ENCODE measurements at places on chromosomes 12 and 14.

DNA sequence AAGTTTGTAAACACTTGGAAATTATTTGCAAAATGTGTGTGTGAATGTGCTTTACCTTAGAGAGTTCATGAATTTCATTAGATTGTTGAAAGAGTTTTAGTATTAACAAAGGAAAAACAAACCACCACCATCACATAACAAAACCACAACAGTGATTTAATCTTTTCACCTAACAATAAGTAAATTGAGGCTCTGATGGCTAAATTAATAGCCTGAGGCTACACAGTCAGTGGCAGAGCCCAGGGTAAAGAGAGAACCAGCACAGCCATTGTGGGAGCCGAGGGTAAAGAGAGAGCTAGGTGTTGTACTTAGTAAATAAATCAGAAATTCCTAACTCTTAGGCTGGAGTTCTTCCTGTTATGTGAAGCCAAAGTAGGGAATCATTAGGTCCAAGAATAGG lies 51.2 kb upstream of the CAPRIN2 start:
- no peak for DNase-seq

- DNase-seq = no peak
These were observed 65.0 kb downstream of the DIO3 start for GRCh38 chr14:101626331-101626730.

GRCh38 chr14:59753512-59753911 lies 117.1 kb downstream of the RTN1 start:
- DNase-seq = no peak

DNA sequence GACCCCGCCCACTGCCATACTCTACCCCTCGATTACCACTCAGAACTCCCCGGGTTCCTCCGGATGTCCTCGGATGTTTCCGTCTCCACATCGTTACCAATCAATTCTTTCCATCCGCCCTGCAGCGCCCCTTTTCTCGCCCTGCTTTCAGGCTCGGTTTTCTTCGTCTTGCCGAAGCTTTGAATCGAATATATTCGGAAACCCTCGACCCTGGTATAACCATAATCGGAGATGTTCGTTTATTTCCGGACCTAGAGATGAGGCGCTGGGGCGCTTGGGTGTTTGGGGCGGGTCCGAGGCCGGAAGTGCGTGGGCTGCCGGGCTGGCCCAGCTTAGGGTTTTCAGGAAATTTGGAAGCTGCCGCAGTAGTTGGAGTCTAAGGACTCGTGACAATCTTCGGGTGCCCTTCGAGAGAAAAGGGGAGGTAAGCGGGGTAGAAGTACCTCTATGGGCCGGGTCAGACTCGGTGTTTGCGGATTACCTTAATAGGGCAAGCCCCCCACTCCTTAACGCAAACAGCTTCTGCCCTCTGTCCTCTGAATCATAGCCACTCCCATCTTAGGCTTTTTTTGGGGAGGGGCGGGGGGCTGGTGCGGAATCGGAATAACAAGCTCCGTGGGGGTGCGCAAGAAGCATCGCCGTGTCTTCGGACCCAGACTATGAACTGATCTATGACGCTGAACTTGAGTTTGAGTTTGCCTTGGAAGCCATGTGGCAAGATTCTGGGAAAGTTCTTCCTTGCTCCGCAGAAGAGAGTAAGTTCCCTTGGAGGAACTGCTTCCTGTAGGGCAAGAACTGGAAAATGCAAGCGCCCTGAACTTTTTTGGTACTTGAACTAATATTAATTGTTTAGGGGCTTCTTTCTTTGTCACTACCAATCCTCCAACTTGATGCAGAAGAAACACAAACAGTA lies at the start of gene C14orf119:
C14orf119 (plus strand) TSS at position 310 of the 913 bp plus-strand sequence. CDS start 2,154 bp downstream, outside the sequence.
- peak; percentile 97 for DNase-seq

- no peak for DNase-seq
These were observed 1.2 kb downstream of the DUSP16 start for GRCh38 chr12:12561371-12562015.

DNA sequence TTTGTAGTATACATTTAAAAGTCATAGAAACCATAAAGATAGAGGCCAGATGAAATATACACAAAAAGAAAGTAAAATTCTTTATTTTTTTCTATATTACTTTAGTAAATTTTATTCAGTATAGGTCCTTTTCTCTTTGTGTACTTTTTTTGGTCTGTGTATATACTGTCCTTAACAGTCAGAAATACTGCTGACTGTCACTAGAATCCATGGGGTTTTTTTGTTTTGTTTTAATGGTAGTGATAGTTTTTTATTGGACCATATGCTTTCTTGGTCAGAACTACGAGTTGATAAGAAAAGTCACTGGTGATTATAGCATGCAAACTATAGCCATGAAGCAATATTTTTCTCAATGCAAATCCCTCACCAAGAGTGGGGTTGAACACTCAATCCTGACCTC lies 165.4 kb downstream of the FOXA1 start:
- no peak for DNase-seq

- DNase-seq = no peak
These were observed 44.9 kb downstream of the SYNE2 start for GRCh38 chr14:63897721-63898163.

GRCh38 chr12:51850081-51850964 lies 1.8 kb upstream of the FIGNL2 start:
- no peak for DNase-seq

DNA sequence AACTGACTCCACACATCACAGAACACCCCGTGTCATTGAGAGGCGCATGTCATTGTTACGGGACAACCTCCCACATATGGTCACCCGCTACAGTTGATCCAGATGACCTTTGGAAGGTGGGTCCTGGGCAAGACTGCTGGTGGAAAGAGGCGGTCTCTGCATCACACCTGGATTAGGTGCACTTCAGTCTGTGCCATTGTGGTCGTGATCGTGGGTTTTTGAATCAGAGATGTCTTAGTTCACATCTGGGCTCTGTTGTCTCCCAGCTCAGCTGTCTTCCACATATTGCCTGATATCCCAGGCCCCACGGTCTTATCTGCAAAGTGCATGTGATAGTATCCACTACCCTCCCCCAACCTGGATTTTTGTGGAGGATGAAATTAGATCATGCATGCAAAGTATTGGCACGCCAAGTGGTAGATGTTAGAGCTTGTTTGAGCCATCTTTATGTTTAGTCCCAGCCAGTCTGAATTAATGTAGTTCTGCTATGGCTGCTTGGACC lies 208.7 kb upstream of the FOXN3 start:
- DNase-seq = no peak

DNA sequence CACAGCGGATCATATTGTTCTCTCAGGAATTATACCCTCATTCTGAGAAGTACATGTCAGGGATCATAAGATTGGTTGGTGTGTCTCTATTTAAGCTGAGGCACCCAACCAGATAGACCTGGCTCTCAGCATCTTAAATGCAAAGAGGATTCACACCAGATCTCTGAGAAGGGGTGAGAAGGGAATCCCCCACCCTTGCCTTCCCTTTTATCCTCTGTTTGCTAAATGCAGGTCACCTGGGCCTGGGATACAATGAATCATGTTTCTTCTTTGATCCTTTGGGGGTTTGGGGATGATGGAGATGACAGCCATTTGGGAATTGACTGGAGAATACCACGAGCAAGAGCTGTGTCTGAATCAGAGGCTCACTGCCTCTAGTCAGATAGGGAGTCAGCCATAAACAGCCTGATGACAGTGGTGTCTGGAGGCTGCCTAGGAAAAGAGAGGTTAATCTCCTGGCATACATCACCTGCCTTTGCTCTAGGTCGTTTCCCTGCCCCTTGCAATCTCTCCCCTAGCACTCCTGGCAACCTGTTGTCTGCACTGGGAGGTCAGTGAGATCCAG lies 11.2 kb upstream of the PDE1B start:
- no peak for DNase-seq

DNA sequence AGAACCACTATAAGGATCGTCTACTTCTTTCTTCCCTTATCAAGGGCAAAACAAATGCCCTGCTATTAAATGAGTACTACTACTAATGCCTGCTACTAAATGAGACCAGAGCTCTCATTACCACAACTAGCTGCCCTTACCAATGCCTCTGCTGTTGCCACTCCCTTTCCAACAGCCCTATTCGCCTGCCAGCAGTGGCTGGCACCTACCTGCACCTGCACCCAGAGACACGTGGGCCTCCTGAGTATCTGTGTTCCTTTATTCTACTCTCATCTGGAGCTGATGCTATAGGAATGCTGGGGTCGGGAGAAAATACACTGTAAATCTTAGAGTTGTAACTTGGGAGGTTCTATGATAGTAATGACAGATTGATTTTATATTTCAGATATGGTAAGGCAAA lies 174.7 kb downstream of the SLC2A13 start:
- no peak for DNase-seq

DNA sequence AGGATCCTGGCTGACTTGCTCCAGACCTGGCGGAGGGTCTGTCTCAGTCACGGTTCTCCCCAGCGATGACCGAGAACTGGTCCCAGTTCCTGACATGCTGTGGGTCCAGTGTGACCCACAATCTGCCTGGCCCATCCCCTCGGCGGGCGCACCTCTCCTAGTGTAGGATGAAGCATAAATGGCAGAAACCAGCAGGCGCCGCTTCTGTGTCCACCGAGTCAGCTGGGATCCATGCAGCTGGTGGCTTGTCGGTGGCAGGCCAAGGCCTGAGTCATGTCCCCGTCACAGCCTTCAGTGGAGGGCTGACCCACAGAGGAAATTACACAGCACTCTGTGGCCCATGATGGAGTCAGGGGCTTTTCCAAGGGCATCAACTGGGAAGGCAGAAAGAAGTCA lies 38.5 kb downstream of the NFKBIA start:
- no peak for DNase-seq

GRCh38 chr14:93744176-93744575 lies 44.1 kb downstream of the PRIMA1 start:
- DNase-seq = no peak

DNA sequence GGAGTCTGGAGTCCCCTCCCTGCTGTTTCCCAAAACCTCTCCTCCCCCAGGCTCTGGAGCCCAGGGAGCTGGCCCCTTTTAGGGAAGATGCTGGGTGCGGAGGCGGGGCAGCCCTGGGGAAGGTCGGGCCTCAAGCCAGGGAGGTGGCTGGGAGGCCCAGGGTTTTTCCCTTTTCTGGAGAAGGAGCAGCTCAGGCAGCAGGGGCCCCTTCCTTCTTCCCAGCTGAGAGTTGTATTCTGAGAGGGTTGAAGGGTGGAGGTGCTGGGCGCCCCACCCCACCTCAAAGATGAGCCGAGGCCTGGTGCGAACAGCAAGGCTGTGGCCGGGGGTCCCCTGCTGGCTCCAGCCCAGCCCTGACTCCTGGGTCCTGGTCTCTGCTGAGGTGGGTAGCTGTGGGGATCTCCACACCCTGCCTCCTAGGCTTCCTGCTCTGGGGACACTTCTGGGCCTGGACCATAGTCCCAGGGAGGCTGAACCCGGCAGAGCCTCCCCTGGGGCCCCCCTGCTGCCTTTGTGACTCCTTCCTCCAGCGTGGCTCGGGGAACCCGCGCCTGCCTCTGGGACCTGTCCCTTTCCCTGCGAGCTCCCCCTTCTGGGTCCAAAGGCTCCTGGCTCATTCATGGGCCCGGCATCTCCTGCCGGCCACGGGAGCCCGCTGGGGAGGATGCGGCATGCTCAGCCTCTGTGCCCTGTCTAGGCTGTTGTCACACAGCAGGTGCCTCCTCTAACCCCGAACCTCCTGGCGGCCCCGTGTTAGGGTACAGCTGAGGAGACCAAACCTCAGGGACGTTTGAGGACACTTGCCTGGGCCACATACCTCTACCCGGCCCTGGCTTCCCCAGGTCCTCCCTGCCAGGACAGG lies 4.4 kb downstream of the TRMT61A start:
- no peak for DNase-seq

- DNase-seq = no peak
These were observed 44.5 kb upstream of the AMN1 start for GRCh38 chr12:31773223-31773750.

GRCh38 chr12:102454808-102455760 lies 25.3 kb downstream of the IGF1 start:
- DNase-seq = no peak

GRCh38 chr12:47818467-47819137 lies 1.1 kb downstream of the HDAC7 start:
- no peak for DNase-seq

GRCh38 chr14:54683882-54684794 lies 117.2 kb downstream of the SAMD4A start:
- DNase-seq = no peak

GRCh38 chr12:4584281-4584680 lies 22.3 kb downstream of the DYRK4 start:
- no peak for DNase-seq

DNA sequence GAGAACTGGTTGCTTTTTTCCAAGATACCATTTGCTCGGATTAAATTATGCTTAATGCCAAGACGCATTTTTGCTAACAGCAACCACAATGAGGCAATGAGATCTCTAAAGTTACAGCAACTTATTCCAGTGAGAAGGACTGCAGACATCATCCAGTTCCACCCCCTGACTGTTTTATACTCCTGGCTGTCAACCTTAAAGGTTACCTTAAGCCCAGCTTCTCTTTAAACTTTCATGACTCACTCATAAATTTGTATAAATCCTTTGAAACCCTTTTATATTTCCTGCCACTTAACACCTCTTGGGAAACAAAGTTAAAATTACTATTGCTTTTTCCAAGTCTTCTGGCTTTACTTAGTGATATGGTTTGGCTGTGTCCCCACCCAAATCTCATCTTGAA lies 80.2 kb downstream of the TMTC1 start:
- no peak for DNase-seq

DNA sequence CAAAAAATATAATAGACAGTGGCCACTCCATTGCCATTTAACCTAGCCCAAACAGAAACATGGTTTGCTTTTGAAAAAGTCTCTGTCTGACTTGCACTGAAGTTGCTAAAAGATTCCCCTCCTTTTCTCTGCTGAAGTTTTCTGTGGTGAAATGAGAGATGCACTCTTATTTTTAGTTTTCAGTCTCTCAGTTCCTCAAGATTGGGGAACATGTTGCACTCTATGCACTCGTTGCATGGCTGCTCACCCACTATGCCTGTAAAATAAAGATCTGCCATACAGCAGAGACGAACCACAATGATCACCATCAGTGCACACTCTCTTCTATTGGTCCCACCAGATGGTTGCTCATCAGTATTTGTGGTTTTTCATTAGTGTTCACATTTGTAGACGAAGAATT lies 13.1 kb upstream of the DAAM1 start:
- no peak for DNase-seq

DNA sequence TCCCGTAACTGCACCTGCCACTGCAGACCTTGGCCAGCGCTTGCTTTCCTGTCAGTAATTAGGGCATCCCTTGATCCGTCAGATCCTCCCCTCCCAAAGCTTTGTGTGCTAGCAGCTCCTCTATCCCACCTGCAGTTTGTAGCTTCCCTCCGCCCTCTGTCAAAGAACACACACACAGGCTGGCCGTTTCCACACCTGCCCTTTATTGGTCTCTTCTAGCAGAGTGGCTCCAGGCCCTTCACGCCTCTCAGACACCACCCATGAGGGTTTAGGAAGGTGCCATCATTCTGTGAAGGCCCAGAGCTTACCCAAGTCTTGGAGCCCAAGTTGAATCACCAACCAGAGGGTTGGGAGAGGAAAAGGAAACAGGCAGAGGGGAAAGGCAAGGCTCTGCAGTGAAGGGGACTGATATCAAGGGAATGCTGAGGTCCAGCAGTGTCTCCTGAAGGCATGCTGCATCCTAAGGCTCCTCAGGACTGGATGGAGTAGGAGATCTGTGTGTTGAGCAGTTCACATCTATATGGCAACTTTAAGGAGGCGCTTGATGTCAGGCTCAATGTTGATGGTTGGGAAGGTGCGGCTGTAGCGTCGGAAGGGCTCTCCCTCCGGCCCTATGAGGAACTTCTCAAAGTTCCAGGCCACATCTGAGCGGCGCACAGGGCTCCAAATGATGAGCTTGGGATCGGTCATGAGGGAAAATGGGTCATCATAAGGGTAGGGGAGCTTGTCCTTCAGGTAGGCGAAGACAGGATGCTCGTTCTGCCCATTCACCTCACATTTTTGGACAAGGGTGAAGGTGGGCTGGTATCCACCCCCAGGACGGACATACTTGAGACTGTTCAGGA lies 3.4 kb downstream of the GPX2 start:
- DNase-seq = no peak

All from pulmonary artery endothelial cell (primary cell).